ENCODE measurements at places on chromosomes 1 and 21.

- no peak for DNase-seq
These were observed 50.7 kb downstream of the SYT14 start for GRCh38 chr1:209988706-209989105.

DNA sequence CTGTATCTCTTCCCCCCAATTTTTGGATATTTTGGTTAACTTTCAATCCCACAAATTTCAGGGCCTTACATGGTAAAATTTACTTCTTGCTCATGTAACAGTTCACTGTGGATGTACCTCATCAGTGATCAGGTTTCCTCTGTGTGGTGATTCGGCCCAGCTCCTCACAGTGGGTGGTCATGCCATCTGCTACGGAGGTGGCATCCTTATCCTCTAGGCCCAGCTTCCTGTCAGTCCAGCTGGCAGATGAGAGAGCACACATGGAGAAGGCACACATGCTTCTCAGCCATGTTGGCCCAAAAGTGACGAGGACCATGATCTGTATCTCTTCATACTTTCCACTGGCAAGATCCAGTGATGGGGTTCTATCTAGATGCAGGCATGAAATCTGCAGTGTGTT, 27.2 kb downstream of the PCBP3 start:
- no peak for DNase-seq

- DNase-seq = no peak
These were observed 5.8 kb upstream of the LORICRIN start for GRCh38 chr1:153253693-153254092.

GRCh38 chr1:221947731-221948130, 205.8 kb upstream of the DUSP10 start:
- no peak for DNase-seq

DNA sequence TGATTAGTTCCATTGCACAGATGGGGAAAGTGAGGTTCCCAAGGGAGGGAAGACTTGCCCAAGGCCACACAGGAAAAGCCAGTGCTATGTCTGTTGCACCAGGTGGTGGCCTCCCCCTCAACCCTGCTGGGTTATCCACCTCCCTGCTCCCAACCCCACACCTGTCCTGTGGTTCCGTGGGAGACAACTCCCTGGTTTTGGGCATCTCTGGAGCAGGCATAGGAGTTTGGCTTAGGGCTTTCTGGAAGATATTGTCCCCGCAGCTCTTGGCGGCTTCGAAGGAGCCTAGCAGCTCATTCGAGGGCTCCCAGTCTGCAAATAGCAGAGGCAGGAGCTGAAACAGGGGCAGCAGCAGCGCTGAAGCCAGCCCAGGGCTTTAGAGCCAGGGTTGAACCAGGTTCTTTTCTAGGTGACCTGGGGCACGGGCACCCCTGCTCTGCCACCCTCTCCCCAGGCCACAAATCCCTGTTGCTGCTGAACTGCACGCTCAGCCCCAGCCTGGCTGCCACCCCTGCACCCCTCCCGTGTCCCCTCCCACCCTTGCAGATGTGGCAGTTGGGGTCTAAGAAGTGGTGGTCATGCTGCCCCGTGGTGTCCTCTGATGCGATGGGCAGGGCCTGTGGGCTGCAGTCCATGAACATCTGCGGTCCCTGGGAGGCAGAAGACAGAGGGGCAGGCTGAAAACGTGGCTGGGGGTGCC, 22.1 kb downstream of the SPOCD1 start:
- DNase-seq = no peak

GRCh38 chr1:70517444-70517843, 106.4 kb downstream of the CTH start:
- no peak for DNase-seq

- peak; percentile 23 for DNase-seq
These were observed at the start of gene TNFRSF9 for GRCh38 chr1:7940745-7941436. Gene TNFRSF9 (minus strand): TSS chr1:7940839. CDS start chr1:7939994, 845 bp downstream.

DNA sequence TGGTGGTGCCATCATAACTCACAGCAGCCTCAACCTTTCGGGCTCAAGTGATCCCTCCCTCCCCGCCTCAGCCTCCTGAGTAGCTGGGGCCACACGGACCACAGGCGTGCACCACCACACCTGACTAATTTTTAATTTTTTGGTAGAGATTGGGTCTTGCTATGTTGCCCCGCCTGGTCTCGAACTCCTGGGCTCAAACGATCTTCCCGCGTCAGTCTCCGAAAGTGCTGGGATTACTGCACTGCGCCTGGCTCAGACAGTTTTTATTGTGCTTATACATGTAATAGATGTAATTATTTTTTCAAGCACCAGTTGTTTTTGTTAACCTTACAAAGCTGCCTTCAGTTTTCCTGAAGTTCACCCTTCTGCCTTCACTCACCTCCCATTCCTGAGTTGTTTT, 38.0 kb upstream of the HMGN1 start:
- DNase-seq = no peak

DNA sequence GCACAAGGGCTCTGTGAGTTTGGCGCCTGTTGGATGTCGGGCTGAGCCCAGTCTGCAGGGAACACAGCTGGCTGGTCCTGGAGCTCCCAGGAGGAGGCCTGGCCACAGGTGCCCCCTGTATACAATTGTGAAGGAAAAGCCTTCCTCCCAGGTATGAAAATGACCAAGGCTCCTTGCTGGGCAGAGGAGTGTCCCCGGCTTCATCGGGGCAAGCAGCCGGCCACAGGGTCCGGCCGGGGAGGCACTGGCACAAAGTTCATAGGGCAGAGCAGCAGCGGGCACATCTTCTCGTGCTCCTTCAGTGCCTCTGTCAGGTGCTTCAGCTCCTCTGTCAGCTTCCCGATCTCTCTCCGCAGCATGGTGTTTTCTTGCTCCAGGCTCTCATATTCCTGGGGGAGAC, 13.0 kb downstream of the BATF3 start:
- DNase-seq = no peak

DNA sequence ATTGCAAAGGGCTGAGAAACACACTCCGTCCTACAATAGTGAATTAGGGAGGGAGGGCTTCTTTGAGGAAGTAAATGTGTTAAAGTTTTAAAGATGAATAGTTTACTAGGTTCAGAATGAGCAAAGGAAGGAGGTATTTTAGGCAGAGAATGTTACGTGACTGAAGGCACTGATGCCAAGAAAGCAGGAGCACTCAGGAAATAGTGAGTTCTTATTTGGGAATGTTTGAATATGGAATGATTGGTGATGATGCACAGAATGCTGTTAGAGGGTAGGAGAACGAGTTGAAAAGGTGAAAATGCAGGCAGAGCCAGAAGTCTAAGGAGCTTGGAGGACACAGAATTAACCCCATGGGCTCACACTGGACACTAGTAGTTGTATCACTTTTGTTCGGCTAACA, 108.0 kb downstream of the NRIP1 start:
- DNase-seq = no peak

DNA sequence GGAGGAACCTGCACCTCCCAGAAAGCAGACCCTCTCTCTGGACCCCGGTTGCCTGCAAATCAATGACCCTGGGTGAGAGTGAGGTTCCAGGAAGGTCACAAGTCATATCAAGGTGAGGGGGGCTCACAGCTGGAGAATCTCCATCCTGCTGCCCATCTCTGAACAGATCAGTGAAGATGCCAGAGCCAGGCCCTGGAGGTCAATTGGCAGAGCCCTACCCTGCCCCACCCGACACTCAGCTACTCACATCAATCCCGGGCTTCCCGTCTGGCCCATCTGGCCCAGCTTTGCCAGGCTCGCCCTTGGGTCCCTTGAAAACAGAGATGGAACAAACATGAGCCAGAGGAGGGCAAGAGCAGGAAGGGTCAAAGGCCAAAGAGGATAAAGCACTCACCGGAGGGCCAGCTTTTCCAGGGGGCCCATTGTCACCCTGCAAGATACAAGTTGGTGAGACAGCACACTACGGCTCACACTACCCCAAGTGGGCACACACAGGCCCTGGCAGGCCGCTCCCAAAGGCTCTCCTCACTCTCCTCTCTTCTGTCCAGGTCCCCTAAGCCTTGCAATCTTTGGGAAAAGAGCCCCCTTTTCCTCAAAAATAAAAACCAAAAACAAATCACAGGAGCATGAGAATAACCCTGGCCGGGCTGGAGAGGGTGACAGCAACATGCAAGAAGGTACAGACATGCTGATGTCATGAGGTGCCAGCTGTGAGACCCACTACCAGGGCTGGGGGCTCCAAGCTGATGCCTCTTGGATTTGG, 2.9 kb downstream of the COL9A2 start:
- no peak for DNase-seq

DNA sequence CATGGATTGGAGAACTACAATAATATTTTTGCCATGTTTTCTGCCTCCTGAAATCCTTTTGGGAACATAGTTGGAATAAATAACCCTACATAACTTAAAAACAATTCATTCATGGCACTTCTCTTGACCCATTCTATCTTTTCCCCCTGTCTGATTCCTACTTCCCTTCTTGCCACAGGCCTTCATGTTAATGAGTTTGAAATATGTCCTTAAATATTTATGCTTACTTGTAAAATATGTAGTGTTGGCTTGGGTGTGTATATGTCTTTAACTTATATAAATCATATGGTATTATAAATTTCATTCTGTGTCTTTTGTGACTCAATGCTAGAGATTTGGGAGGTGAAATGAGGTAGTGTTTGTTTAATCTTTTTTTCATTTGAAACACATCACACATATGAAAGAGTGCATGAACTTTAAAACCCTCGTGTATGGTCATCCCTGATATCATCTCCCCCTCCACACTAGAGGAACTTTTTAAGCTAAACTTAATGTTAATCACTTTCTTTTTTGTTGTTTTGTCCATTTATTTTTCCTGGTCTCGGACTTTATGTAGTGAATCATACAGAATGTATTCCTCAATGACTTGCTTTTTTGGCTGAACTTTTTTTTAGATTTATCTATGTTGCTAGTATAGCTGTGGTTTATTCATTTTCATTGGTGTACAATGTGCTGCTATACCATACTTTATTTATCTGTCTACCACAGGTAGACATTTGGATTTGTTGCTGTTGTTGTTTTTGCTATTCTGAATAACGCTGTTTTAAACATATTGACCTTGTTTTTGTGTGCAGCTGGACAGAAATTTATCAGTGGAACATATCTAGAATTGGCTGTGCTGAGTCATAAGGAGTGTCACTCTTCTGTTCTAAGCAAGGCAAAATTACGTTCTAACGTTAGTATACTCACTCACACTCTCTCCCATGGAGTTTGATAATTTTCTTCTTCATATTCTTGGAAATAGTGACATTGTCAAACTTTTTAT, 441.6 kb downstream of the PLPP3 start:
- no peak for DNase-seq

Data from central memory CD4-positive, alpha-beta T cell (primary cell).